ENCODE measurements at places on chromosomes 11 and 22.

GRCh38 chr11:26891501-26891900 is 102.4 kb upstream of the FIBIN start:
- DNase-seq: no peak

DNA sequence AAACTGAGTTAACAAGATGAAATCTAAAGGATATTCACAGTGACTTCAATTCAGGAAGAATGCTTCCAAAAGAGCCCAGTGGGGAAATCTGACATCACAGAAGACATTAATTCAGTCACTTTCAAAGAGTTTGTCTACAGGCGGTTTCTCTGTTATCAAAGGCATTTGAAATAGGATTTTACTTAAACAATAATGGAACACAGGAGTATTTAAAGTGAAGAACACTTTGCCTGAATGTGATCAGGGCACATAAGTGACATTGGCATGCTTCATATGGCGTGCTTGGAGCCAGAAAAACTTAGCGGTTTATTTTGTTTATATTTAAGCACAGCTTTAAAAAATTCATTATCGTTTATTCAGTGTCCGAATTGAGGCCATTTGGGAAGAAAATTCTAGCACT is 52.9 kb downstream of the PANX1 start:
- no peak for DNase-seq

- DNase-seq: no peak
Measured at GRCh38 chr11:118791961-118792569, 1.1 kb upstream of the DDX6 start.

DNA sequence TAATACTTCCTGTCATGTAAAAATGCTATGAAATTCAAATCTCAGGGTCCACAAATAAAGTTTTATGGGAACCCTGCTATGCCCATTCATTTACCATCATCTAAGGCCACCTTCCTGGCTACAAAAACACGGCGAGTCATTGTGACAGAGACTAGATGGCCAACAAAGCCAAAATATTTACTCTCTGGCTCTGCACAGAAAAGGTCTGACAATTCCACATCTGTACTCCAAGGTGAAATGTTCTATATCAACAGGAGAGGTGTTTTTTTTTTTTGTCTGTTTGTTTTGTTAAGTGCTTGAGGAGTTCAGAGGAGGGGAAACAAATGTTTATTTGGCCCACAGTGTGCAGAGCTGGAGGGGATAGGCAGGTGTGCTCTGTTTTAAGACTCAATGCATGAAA is 18.6 kb upstream of the TMA7B start:
- no peak for DNase-seq

GRCh38 chr11:130760515-130761125 is 155.7 kb downstream of the SNX19 start:
- DNase-seq: no peak

- DNase-seq: peak; percentile 84
Measured at GRCh38 chr11:107844041-107844440, 14.5 kb downstream of the SLC35F2 start.

DNA sequence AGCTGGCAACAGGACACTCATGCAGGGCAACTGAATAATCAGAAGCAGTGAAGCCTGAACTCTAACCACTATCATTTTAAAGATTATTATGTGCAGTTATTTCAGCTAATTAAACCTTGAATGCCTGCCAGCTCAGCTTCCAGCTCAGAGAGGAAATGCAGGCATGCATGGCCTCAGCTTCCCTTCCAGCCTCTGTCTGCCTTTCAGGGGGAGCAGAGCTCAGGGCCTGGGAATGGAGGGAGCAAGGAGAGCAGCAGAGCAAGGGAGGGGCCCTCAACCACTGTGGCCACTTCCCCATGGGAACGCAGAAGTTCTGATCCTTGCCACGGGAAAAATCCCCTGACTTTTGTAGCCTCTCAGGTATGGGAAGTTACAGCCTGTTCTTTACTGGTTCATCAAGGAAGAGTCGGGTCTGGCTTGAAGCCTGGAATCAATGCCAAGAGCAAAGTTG is 32.5 kb upstream of the APLNR start:
- DNase-seq: no peak

All from NCI-H226 (cell line).